ENCODE measurements at places on chromosomes 1 and 21.
A peak's percentile ranks its signal among the peaks of the same experiment; 100 is the strongest.

GRCh38 chr1:59434336-59434735 is 137.4 kb downstream of the FGGY start:
- DNase-seq, result no peak

DNA sequence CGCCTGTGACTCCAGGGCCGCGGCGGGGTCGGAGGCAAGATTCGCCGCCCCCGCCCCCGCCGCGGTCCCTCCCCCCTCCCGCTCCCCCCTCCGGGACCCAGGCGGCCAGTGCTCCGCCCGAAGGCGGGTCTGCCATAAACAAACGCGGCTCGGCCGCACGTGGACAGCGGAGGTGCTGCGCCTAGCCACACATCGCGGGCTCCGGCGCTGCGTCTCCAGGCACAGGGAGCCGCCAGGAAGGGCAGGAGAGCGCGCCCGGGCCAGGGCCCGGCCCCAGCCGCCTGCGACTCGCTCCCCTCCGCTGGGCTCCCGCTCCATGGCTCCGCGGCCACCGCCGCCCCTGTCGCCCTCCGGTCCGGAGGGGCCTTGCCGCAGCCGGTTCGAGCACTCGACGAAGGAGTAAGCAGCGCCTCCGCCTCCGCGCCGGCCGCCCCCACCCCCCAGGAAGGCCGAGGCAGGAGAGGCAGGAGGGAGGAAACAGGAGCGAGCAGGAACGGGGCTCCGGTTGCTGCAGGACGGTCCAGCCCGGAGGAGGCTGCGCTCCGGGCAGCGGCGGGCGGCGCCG is at the start of gene SIM2:
Gene SIM2, plus strand, starts transcription at position 135 of the 565 bp plus-strand sequence. CDS start 632 bp downstream, outside the sequence.
- peak; percentile 84 for DNase-seq

DNA sequence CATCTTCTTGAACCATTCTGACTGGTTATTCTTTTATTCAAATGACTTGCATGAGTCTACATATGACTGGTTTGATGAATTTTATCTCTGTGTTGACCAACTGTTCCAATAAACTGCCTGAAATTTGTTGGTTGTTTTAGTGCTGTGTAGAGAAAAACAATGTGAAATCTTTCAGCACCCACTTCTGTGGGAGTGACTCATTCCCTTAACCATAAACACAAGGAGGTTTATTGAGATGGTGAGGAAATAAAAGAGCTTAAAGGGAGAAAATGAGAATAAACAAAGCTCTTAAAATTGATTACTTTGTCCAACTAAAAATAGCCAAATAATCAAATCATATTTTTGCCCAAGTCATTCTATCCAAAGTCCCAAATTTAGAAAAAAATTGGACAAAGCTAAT is 341.1 kb downstream of the TGFB2 start:
- DNase-seq, result no peak

DNA sequence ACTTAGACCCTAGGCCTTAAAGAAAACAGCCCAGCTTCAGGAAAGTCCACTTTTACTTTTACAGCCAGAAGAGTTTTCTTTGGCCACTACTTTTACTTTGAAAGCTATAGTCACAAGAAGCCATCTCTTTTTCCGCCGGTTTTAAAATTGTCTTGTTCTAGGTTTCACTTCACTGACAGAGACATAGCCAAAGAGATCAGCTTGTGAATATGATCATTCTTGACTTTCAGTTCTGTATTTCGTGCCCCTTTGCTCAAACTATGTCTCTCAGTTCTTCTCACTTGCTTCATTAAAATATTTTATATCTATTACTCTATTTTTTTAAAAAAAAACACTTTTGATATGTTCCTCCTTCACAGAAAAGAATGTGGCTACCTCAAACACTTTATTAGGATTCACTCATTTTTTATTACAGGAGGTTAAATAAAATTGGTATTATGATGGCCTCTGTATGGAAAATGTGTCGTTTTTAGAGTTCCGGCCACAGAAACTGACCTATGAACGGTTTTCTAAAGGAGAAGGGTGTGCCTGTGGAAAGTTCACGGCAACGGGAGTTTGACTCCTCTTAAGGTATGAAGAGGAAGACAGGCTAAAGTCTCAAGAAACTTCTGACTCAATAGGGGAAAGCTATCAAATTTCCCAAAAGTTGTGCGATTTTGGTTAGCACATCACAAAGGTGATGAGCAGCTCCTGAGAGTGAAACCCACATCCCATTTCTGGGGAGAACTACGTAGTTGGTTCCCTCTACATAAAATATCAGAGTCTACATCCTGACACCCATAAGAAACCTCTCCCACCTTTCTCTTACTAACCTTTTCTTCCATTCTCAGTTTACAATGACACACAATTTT is 1.2 kb downstream of the MCOLN2 start:
- DNase-seq, result peak; percentile 40

DNA sequence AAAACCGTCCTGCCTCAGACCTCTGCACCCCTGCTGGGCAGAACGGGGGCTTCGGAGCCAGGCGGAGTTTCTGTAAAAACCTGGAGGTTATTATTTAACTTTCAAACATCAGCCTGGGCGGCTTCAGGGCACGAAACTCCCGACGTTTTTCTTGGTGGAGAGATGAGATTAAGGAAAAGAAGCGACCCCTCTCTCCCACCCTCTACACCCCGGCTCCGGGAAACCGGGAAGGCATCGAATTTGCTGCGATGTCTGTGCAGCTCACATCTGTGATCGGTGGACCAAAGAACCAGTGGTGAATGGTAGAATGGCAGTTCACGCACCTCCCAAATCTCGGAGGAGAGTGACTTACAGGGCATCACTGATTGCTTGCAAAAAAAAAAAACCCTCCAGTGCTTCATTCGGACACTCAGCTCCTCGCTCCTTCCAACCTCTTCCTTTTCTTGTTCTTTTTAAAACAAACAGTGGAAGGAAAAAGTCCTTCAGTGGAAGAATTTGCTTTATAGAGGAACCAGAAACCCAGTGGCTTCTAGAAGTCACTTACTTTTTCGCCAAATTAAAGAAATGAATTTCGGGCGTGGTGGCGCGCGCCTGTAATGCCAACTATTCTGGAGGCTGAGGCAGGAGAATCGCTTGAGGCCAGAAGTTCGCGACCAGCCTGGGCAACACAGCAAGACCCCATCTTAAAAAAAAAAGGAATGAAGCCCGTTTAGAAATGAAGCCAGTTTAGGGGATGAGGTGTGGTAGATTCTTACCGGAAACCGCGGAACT is 884 bp downstream of the PHACTR4 start:
- DNase-seq, result peak; percentile 70

GRCh38 chr1:53654216-53655210 is 84.5 kb downstream of the GLIS1 start:
- no peak for DNase-seq

DNA sequence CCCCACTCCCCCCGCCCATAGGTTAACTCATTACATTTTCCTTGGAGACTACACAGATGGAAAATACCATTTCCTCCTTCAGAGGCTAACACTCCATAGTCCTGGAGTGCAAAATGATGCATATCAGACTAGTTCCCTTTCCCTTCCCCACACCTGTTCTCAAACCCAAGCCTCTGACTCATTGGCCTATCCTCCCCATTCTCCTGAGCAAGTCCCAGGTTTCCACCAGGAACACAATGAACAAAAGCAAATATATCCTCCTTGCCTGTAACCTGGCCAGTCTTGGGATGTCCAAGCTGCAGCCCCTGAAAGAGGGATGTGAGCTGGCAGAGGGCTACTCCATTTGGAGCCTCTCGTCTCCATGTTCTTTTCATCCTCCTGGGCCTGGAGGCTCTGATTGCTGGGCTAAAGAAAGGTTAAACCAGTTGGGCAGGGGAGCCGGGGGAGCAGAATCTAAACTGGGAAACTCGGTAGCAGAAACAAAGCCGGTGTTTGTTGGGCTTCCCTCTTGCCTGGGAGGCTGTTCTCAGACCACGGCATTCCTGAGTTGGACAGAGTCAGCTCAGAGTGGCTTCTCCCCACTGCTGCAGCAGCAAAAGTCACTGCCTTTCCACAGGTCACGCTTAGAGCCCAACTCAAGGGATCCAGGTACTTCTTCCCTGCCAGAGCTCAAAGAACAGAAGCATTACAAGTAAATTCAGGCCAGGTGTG is 13.9 kb downstream of the SSR2 start:
- no peak for DNase-seq

DNA sequence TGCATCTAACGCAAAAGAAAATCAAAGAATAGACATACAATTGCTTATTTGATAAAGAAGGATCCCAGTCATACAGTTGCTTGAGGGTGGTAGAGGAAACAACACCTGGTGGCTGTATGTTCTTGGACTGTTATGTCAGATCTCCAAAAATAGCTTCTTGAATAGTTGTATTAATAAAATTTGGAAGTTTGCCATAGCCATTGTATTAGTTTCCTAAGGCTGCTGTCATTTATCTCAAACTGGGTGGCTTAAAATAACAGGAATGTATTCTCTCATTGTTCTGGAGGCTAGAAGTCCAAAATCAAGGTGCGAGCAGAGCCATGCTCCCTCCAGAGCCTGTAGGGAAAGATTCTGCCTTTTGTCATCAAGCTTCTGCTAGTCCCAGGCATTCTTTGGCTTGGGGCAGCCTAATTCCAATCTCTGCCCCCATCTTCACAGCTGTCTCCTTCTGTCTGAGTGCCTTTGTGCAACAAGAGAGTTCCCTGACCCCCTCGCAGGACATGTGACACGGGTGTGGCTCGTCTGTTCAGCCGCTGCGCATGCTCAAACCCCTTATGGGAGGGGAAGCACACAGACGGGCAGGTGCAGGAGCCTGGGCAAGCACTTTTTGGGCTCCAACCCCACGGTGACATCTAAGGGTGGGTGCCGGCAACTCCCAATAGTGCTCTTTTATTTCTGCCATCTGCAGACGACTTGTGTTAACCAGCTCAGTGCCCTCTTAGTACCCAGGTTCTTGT is 21.7 kb upstream of the GRIK1 start:
- no peak for DNase-seq

DNA sequence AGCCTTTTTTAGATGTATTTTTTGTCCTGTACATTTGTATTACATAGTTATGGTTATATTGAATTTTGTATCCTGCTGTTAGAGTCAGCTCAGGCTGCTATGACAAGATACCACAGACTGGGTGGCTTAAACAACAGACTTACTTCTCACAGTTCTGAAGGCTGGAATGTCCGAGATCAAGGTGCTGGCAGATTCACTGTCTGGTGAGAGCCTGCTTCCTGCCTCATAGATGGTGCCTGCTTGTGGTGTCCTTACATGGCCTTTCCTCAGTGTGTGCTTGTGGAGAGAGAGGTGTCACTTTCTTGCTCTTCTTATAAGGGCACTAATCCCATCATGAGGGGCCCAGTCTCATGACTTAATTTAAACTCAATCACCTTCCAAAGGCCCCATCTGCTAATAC is 23.1 kb upstream of the MYSM1 start:
- DNase-seq, result no peak

GRCh38 chr1:59391212-59392179 is 94.6 kb downstream of the FGGY start:
- no peak for DNase-seq

GRCh38 chr21:41687633-41688032 is 79.2 kb downstream of the RIPK4 start:
- no peak for DNase-seq

Measured in RKO (cell line).